ENCODE measurements at places on chromosomes 4 and X. TPM values are rescaled to one million over a fixed set of nuclear protein-coding genes. Genes with fewer than 3 reads are reported as not detected.

The SRPK3 gene
- total RNA-seq: not detected

The FATE1 gene
- not detected for total RNA-seq

The AMBN gene
- not detected for total RNA-seq

The CNGA1 gene
- total RNA-seq: not detected
